ENCODE measurements at places on chromosomes 2 and 18. TPM values are rescaled to one million over a fixed set of nuclear protein-coding genes. Genes with fewer than 3 reads are reported as not detected.

FZD7 gene
- total RNA-seq: 1.1 TPM

AQP12A gene
- not detected for total RNA-seq

RNF125 gene
- 82.5 TPM for total RNA-seq

PRSS56 gene
- total RNA-seq: not detected

DNA sequence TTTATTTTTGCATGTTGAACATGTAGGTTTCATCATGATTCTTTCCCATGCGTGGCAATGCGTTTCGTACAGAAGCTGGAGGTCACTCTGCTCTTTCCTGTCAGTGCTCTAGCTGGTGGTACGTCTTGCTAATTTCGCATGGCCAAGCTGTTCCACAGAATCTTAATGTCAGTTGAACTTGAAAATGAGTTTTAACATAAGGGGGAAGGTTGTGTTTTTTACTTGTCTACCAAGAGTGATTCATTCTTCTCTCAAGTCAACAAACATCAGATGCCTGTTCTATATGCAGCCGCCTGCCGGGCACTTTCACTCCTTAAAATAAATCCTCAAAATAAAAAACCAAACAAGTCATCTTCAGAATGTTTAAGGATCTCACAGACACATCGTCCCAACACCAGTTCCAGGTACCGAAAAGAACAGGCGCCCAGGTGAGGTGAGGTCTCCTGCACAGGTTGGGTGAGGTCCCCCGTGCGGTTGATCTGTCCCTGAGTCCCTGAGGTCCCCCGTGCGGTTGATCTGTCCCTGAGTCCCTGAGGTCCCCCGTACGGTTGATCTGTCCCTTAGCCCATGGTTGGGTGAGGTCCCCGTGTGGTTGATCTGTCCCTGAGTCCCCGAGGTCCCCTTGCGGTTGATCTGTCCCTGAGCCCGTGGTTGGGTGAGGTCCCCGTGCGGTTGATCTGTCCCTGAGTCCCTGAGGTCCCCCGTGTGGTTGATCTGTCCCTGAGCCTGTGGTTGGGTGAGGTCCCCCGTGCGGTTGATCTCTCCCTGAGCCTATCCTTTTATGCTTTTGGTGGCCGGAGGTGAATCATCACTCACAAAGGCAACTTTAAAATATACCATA, 57.0 kb upstream of the KCNG2 start:
- no peak overlapping the region for H3K27ac ChIP-seq
- H3K36me3 ChIP-seq: peaks cover 43% of the 10 kb centered on the region
- no peaks in the 10 kb centered on the region for H3K27me3 ChIP-seq
- H3K4me1 ChIP-seq: no peaks in the 10 kb centered on the region

DNA sequence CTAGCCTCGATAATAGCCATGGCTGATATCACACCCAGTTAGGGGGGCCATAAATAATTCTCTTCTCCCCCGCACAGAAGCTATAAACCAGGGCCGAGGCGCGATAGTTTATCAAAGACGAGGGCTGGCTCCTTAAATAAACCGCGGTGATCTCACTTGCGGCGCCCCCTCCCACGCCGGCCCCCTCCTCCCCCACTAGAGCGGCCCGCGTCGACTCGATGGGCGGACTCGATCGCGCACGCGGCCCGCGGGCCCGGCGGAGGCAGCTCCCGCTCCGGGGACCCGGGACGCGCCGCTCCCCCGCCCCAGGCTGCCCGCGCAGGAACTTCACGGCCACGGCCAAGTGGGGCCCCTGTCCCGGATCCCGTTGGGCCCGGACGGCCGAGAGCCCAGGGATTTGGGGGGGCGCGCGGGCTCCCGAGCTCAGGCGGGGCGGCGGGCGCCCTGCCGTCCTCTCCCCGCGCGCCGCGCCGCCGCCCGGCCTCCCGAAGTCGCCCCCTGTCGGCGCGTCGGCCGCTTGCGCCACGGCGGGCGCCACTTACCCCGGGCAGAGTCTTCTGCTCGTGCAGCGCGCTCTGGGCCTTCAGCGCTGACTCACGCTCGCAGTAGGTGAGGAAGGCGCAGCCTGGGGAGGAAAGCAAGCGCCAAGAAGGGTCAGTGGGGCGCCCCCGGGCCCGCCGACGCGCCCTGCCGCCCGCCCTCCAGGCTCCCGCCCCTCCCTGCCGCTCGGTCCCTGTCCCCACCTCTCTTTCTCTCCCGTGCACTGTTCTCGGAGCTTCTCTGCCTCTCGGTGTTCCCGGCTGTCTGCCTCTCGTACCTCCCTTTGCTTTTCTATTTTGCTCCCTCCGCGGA, 80.4 kb downstream of the CELF4 start:
- H3K27me3 ChIP-seq: peaks cover 47% of the 10 kb centered on the region
- peak; percentile 9 for DNase-seq
- H3K27ac ChIP-seq: no peak overlapping the region
- H3K36me3 ChIP-seq: no peaks in the 10 kb centered on the region
- H3K4me3 ChIP-seq: no peak overlapping the region

GRCh38 chr18:31274931-31275330, 43.0 kb upstream of the DSG1 start:
- H3K36me3 ChIP-seq: no peaks in the 10 kb centered on the region
- no peak for DNase-seq
- H3K4me3 ChIP-seq: no peak overlapping the region

GRCh38 chr2:43210467-43211303, 15.7 kb downstream of the ZFP36L2 start:
- H3K36me3 ChIP-seq: no peaks in the 10 kb centered on the region
- no peak overlapping the region for H3K4me3 ChIP-seq
- no peaks in the 10 kb centered on the region for H3K27me3 ChIP-seq
- peaks cover 20% of the 10 kb centered on the region for H3K4me1 ChIP-seq

DNA sequence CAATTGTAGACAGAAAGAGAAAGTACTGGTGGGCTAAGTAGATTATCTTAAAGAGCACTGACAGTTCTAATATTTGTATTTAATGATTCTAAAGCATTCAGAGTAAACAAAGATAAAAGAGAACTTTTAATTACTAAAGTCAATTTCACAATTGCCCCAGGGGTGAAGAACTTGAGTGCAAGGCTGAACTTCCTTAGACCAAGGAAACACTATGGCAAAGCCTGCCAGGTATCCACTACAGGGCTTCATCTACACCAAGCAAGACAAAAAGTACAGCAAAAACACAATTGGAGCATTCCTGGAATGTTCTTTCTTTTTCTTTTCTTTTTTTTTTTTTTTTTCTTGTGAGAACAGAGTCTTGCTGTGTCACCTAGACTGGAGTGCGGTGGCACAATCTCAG, 46.9 kb upstream of the NDUFV2 start:
- peaks cover 7% of the 10 kb centered on the region for H3K4me1 ChIP-seq
- no peak overlapping the region for H3K27ac ChIP-seq
- peaks cover 6% of the 10 kb centered on the region for H3K36me3 ChIP-seq
- no peak for DNase-seq
- H3K27me3 ChIP-seq: no peaks in the 10 kb centered on the region
- no peak overlapping the region for H3K4me3 ChIP-seq

DNA sequence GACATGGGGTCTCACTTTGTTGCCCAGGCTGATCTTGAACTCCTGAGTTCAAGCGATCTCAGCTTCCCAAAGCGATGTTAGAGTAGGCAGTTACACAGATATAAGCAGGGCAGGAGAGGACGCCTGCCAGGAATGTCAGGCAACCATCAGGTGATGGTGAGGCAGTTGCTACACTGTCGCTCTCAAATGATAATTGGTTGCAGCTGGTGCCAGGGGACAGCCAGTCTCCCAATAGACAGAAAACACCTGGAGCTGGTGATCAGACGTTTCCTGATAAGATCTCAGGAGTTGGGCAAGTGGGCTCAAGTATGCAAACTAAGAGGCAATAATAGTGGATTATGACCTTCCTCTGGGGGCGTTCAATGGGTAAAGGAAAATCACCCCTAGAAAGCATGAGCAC, 163.1 kb upstream of the RGPD4 start:
- no peaks in the 10 kb centered on the region for H3K36me3 ChIP-seq
- no peaks in the 10 kb centered on the region for H3K27me3 ChIP-seq
- no peak overlapping the region for H3K4me3 ChIP-seq
- no peak for DNase-seq

GRCh38 chr2:164840930-164841718, 499 bp downstream of the COBLL1 start:
- H3K27me3 ChIP-seq: peaks cover 61% of the 10 kb centered on the region
- H3K4me1 ChIP-seq: peaks cover 5% of the 10 kb centered on the region

DNA sequence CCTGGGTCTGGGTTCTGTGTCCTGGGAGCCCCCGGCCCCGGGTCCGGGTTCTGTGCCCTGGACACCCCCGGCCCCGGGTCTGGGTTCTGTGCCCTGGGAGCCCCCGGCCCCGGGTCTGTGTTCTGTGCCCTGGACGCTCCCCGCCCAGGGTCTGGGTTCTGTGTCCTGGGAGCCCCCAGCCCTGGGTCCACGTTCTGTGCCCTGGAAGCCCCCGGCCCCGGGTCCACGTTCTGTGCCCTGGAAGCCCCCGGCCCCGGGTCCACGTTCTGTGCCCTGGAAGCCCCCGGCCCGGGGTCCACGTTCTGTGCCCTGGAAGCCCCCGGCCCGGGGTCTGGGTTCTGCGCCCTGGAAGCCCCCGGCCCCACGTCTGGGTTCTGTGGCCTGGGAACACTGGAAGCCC, 253.9 kb downstream of the TWIST2 start:
- H3K27ac ChIP-seq: no peak overlapping the region
- no peak for DNase-seq
- no peaks in the 10 kb centered on the region for H3K4me1 ChIP-seq
- H3K4me3 ChIP-seq: no peak overlapping the region
- H3K27me3 ChIP-seq: no peaks in the 10 kb centered on the region

- H3K27ac ChIP-seq: no peak overlapping the region
- H3K36me3 ChIP-seq: no peaks in the 10 kb centered on the region
- H3K4me3 ChIP-seq: no peak overlapping the region
- peaks cover 5% of the 10 kb centered on the region for H3K27me3 ChIP-seq
- no peak for DNase-seq
These were observed 259.1 kb upstream of the AGAP1 start for GRCh38 chr2:235234736-235235135.

- no peak for DNase-seq
- no peak overlapping the region for H3K27ac ChIP-seq
- no peaks in the 10 kb centered on the region for H3K36me3 ChIP-seq
- no peaks in the 10 kb centered on the region for H3K4me1 ChIP-seq
These were observed 22.7 kb upstream of the INHBB start for GRCh38 chr2:120323214-120323613.

GRCh38 chr2:186882511-186883071, 33.6 kb upstream of the ZSWIM2 start:
- H3K36me3 ChIP-seq: no peaks in the 10 kb centered on the region
- H3K4me1 ChIP-seq: no peaks in the 10 kb centered on the region
- H3K27me3 ChIP-seq: no peaks in the 10 kb centered on the region
- no peak for DNase-seq
- H3K4me3 ChIP-seq: no peak overlapping the region

GRCh38 chr2:171095014-171095582, 65.6 kb downstream of the TLK1 start:
- H3K27me3 ChIP-seq: no peaks in the 10 kb centered on the region
- H3K36me3 ChIP-seq: peaks cover 71% of the 10 kb centered on the region
- peak overlapping the region; percentile 43 for H3K27ac ChIP-seq
- DNase-seq: no peak

DNA sequence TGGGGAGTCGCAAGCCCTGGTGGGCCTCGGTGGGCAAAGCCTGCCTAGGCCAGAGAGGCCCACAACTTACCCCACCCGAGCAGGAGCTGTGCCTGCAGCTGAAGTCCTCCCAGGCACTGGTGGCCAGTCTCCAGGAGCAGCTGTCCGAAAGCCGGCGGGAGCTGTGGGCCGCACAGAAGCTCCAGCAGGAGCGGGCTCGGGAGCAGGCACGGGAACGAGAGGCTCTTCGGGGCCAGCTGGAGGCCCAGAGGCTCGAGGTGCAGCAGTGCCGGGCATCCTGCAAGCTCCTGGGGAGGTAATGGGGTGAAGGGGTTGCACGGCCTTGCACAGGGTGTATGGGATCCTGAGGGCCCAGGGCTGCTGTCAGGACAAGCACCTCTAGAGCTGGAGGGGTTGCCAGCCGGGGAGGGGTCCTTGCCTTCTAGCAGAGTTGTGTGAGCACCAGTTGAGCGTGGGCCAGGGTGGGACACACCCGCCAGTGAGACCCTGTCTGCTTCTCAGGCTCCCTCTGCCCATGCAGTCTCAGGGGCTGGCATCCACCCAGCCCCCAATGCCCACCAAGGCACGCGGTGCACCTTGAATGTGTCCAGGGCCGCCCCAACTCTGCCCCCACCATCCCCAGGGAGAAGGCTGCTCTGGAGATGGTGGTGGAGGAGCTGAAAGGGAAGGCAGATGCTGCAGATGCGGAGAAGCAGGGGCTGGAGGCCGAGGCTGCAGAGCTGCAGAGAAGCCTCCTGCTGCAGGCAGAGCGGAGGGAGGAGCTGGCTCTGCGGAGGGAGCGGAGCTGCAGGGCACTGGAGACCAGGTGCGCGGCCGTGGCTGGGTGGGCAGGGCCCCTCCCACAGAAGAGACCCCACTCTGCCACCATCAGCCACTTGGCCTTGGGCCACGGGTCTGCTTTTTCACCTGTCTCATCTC, 27.2 kb downstream of the CROCC2 start:
- peaks cover 6% of the 10 kb centered on the region for H3K27me3 ChIP-seq
- no peak for DNase-seq
- H3K27ac ChIP-seq: no peak overlapping the region
- H3K4me3 ChIP-seq: no peak overlapping the region

GRCh38 chr2:16656784-16657391, 8.7 kb downstream of the CYRIA start:
- peaks cover 8% of the 10 kb centered on the region for H3K27me3 ChIP-seq
- DNase-seq: no peak
- H3K36me3 ChIP-seq: no peaks in the 10 kb centered on the region
- H3K4me1 ChIP-seq: peaks cover 10% of the 10 kb centered on the region
- H3K4me3 ChIP-seq: no peak overlapping the region

GRCh38 chr2:2269989-2270562, 61.0 kb downstream of the MYT1L start:
- no peaks in the 10 kb centered on the region for H3K27me3 ChIP-seq
- H3K36me3 ChIP-seq: no peaks in the 10 kb centered on the region
- no peak overlapping the region for H3K4me3 ChIP-seq
- DNase-seq: no peak
- no peak overlapping the region for H3K27ac ChIP-seq

DNA sequence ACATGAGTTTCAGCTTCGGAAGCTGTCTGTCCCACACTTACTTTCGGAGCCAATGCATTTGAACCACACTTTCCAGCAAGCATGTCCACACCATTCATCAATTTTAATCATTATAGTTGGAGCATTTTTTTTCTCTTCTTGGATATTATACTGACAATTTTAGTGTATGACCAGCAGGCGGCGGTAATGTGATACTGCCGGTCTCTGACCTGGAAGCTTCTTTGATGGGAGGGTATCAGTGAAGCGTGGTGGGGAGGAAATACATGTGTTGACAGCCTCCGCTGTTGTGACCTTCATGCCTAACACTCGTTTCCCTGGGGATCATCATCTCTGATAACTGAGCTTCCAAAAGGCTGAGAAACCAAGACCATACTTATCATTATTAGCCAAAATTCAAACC, 231.7 kb downstream of the GBX2 start:
- H3K36me3 ChIP-seq: no peaks in the 10 kb centered on the region
- H3K4me1 ChIP-seq: no peaks in the 10 kb centered on the region
- H3K27me3 ChIP-seq: no peaks in the 10 kb centered on the region
- no peak for DNase-seq

All from activated T-helper 2 cell treated with anti-CD3 and anti-CD28 coated beads, Interferon-gamma antibody, Interleukin-2, Interleukin-4, amounts not matched to agents 10 μg/mL and 5 μg/mL and 100 μg/mL, durations not matched to agents 14 hours and 24 hours and 36 hours (primary cell).